ENCODE measurements at places on chromosomes 11 and 22. TPM values are rescaled to one million over a fixed set of nuclear protein-coding genes. Genes with fewer than 3 reads are reported as not detected.

- no peak for DNase-seq
Observed at GRCh38 chr11:68989936-68990606, 9.3 kb upstream of the MRGPRD start.

DNA sequence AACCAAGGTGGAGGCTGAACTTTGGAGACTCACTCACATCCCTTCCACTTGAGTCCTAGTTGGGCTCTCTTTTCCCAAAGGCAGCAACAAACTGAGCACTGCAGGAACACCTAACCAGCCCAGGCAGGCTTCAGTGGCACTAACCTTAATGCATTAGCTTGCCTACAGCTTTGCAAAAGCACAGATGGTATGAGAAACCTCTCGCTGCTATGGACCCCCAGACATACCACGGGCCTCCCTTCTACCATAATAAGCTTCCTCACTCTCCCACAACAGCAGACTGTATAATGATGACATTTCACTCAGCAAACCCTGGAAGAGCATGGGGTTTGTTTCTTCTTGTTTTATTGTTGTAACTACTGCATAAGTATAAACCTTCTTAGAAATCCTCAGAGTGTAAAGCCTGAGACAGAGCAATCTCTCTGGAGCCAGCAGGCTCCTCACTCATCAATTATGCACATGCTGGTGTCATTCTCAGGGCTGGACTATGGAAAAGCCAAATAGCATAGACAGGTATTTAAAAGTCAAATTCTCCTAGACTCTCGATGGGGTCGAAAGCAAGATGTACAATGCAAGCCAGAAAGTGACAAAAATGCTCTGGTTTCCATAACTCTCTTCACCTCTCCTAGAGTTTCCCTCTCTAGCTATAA lies 167.6 kb downstream of the NXPE2 start:
- no peak for DNase-seq

DNA sequence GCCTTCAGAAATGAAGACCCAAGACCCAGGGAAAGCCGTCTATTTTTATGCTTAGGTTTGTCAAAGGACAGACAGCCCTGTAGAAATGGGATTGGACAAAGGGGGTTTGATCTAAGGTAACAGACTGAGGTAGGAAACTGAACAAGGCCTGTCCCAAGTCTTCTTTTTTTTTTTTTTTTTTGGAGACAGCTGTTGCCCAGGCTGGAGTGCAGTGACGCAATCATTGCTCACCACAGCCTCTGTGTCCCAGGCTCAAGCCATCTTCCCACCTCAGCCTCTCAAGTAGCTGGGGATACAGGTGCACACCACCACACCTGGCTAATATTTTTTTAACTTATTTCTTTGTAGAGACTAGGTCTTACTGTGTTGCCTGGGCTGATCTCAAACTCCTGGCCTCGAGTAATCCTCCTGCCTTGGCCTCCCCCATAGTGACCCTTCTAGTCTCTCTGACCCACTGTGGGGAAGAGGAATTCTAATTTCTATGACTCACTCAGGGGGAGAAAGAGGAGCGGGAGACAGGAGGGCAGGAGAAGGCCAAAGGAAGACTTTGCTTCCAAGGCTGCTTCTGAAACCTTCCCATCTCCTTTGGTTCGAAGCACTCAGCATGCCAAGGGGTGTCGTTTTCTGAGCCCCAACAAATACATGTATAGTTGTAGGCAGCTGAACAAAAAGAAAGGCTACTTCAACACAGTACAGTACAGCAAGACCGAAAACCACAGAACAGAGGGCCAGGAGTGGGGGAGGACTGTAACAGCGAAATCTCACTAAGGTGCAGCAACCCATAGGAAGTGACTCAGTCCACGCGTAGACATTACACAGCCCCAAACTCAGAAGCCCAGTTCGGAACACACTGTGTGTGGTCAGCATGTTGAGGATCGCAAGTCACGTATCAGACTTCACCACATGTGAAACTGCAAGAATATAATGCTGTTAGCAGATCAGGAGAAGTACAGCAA lies 872 bp downstream of the TMA7B start:
- DNase-seq = no peak

DNA sequence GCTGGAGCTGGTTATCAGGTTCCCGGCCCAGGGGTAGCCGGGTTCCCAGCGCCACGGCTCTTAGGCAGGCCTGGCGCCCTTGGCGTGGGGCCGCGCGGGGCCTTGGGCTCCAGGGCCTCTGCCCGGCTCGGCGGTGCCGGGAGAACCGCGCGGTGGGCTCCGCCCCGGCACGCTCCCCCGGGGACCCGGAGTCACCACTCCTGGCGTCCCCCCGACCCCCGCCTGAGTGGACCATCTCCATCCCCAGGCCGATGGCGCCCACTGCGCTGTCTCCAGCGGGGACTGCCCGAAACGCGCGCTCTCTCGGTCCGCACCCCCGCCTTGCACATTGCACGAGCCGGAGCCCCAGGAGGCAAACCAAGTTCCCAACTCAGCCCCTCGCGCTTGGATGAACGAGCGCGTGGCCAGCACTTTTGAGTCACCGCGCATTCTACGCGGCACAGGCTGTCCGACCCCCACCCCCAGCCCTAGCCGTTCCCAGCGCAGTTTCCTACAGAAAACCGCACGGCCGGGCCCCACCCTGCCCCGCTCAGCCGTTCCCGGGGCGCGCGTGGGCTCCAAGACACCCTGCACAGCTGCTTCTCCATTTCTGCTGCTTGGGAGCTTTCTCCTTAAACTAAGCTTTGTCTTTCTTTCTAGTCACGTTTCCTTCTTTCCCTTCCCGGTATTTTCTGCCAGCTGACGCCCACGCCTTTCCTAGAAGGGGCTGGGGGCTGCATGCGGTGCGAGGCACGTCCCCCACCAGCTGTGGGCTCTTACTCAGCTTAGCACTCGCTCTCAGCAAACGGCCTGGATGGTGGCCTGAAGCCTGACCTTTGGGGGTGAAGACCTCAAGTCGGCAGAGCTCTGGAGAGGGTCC lies 650 bp upstream of the CHID1 start:
- DNase-seq = peak; percentile 39

DNA sequence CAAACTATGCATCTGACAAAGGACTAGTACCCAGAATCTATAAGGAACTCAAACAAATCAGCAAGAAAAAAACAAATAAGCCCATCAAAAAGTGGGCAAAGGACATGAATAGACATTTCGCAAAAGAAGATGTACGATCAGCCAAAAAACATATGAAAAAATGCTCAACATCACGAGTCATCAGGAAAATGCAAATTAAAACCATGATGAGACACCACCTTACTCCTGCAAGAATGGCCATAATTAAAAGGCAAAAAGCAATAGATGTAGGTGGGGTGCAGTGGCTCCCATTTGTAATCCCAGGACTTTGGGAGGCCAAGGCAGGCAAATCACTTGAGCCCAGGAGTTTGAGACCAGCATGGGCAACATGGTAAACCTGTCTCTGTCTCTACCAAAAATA lies 10.4 kb upstream of the OR10V1 start:
- no peak for DNase-seq

GRCh38 chr11:12949453-12949852 lies 59.7 kb upstream of the RASSF10 start:
- no peak for DNase-seq

- no peak for DNase-seq
Observed at GRCh38 chr11:121035169-121035755, 11.4 kb downstream of the TBCEL start.

- no peak for DNase-seq
Observed at GRCh38 chr22:17875156-17875555, 100.9 kb upstream of the BID start.

GRCh38 chr11:58567889-58568512 lies 7.7 kb downstream of the LPXN start:
- DNase-seq = peak; percentile 35

GRCh38 chr11:2398664-2399355 lies 1.7 kb upstream of the TSSC4 start:
- DNase-seq = no peak

DNA sequence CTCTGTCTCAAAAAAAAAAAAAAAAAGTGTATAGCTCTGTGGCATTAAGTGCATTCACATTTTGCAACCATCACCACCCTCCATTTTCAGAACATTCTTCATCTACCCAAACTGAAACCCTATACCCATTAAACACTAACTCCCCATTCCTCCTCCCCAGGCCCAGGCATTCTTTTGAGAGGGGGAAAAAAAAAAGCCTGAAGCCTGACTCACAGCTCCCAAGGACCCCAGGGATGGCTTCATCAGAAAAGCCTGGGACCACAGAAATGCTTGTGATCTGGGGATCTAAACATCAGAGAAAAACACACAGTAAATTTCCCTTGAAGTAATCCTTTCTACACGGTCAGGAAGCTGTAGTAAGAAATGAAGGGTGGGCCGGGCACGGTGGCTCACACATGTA lies 10.7 kb upstream of the GTSE1 start:
- DNase-seq = no peak

DNA sequence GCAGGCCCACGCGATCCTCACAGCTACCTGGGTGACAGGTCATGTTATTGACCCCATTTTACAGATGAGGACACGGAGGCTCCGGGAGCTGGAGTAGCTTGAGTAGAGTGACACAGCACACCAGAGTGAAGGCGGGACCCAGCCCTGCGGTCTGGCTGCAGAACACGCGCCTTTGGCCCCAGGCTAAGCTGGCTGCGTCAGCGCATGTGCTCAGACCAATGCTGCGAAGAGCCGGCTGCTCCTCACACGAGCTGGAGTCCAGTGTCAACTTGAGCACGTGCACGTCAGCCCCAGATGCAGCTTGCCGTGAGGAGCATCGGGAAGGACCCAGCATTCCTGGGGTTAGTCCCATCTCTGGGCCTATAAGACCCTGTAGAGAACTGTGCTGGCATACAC lies 49.9 kb downstream of the SCUBE1 start:
- no peak for DNase-seq

DNA sequence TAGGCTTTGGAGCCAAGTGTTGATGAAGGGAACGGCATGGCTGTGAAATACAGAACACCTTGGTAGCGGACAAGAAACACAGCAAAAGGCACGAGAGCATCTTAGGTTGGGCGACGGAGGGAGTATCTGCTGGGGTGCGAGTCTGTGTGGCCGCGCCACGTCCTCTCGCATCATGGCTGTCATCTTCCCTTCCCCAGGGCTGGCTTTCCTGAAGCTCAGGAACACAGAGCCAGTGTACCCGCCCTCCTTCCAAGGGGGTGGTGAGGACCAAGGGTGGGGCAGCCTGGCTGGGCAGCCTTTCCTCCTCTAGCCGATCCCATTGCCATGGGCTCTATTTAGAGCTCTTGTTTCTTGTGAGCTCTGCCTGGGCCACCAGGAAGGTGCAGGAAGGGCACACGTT lies 154.4 kb downstream of the FEZ1 start:
- no peak for DNase-seq

DNA sequence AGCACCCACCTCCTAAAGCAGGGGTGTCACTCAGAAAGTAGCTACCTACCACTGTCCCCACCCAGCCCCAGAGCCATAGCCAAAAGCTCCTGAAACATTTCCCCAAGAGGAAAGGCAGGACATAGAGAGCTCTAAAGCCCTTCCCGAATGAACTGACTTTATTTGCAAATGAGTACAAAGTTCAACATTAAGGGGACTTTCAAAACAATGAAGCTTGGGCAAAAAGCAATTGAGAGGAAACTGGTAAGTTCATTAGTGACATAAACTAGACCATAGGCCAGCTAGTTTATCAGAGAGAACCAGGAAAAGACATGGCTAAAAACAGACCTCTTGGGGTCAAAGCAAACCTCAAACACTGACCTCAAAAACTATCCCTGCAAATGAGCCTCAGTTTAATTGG lies 72.7 kb downstream of the IGLL5 start:
- no peak for DNase-seq

- DNase-seq = peak; percentile 58
Observed at GRCh38 chr22:17501679-17502285, 61.5 kb upstream of the SLC25A18 start.

DNA sequence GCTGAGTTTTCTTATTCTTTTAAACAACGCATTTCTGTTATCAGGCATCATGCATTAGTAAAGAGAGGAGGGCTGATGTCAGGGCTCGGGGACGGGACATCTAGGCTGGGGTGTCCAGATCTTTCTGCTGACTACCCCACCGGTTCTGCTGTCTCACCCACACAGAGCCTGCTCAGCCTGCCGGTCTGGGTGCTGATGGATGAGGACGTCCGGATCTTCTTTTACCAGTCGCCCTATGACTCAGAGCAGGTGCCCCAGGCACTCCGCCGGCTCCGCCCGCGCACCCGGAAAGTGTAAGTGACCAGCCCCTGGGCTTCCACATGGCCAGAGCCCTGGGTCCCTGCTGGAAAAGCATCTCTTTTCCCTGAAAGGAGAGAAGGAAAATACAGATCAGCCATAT lies 9.4 kb downstream of the NCF4 start:
- DNase-seq = no peak

IMMP1L gene
- 18.6 TPM for total RNA-seq

MISFA gene
- not detected for total RNA-seq

HIRA gene
- total RNA-seq = 22.4 TPM
